PC-3 (cell line): ENCODE measurements at places on chromosomes 2 and 18. TPM values are rescaled to one million over a fixed set of nuclear protein-coding genes. Genes with fewer than 3 reads are reported as not detected.

Gene AFF3
- total RNA-seq: 0.04 and 0.06 TPM in 2 replicates

- no peak for DNase-seq
- H3K27me3 ChIP-seq: no peaks in the 10 kb centered on the region
- H3K4me3 ChIP-seq: no peak overlapping the region
- H3K4me1 ChIP-seq: no peaks in the 10 kb centered on the region
- H3K36me3 ChIP-seq: no peaks in the 10 kb centered on the region
Observed at GRCh38 chr2:71700041-71700657, 246.8 kb downstream of the DYSF start.

Gene KLHL41
- 0.07 and 0.12 TPM in 2 replicates for total RNA-seq

DNA sequence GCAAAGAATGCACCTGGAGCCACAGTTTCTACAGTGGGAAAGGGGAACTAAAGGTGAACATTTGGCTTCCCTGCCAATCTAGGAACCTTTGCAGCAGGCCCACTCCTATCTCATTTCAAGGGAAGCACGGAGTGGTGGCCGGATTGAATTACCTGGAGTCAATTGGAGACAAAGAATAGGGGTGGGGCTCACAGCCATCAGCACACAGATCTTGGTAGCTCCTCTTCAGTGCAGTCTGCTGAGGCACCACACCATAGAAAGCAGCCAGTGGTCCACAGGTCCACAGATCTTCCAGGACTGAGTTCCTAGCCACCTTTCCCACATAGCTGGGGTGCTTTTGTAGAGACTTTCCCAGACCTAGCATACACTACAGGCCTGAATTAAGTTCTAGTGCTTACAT lies 43.5 kb upstream of the NXPH2 start:
- DNase-seq: no peak
- H3K4me1 ChIP-seq: no peaks in the 10 kb centered on the region
- no peak overlapping the region for H3K4me3 ChIP-seq
- no peaks in the 10 kb centered on the region for H3K36me3 ChIP-seq
- H3K27ac ChIP-seq: no peak overlapping the region
- no peaks in the 10 kb centered on the region for H3K27me3 ChIP-seq

DNA sequence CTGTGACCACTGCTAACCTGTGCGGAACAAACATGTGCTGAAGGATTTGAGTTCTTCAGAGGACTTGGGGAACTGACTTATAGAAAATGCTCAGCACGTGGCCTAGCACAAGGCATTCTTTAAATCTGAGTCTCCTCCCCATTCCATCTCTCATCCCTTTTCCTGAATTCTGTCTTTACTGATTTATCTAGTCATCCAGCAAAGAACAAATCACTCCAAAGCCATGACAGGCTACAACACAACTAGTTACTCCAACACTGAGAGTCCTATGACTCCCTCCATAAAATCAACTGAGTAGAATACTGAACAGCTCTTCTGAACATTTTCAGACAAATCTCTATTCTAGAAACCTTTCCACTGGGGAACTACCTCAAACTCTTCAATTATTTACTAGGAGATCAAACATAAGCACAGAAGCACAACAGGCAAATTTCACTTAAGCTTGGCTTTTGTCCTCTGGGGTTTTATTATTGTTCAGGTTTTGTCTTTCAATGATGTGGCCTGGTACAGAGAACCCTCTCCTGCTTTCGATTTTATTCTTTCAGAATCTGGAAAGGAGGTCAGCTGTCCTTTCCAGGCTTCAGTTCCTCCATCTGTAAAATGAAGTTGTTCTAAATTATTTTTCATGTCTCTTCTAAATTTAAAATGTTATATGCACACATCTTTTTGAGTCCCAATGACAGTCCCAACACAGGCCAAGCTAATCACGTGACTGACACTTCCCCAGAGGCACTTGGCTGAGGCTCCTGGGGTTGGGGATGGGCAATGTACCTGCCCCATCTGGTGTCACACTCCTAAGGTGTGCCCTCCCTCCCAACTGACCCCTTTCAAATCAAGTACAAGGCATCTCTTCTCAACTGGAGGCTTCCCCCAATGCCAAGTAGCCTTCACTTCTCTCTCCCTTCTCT lies 31.8 kb downstream of the RNU4ATAC start:
- no peak for DNase-seq
- H3K4me1 ChIP-seq: 0 out of 2 replicates have a peak, but pooled peaks cover 3% of the 10 kb centered on the region
- no peaks in the 10 kb centered on the region for H3K36me3 ChIP-seq
- no peak overlapping the region for H3K4me3 ChIP-seq

- H3K4me3 ChIP-seq: no peak overlapping the region
- H3K27ac ChIP-seq: no peak overlapping the region
- no peaks in the 10 kb centered on the region for H3K36me3 ChIP-seq
- no peaks in the 10 kb centered on the region; the same call in 1 of the 2 replicates for H3K4me1 ChIP-seq
Observed at GRCh38 chr2:137938204-137938603, 26.1 kb upstream of the HNMT start.

Gene TRIM43
- not detected in 2 replicates for total RNA-seq

- no peak for DNase-seq
- no peaks in the 10 kb centered on the region for H3K36me3 ChIP-seq
- H3K27me3 ChIP-seq: no peaks in the 10 kb centered on the region
- no peak overlapping the region for H3K27ac ChIP-seq
- no peaks in the 10 kb centered on the region for H3K4me1 ChIP-seq
Observed at GRCh38 chr2:73503992-73504570, 118.4 kb downstream of the ALMS1 start.

Gene HAT1
- 58.7 and 76.8 TPM in 2 replicates for total RNA-seq

- no peak for DNase-seq
- peaks cover 30% of the 10 kb centered on the region for H3K4me1 ChIP-seq
- H3K27ac ChIP-seq: no peak overlapping the region
- H3K36me3 ChIP-seq: no peaks in the 10 kb centered on the region
Observed at GRCh38 chr18:79677221-79677620, 2.4 kb upstream of the CTDP1 start.

GRCh38 chr2:19176172-19176852 lies 182.1 kb downstream of the OSR1 start:
- H3K4me1 ChIP-seq: peaks cover 17% of the 10 kb centered on the region
- H3K4me3 ChIP-seq: no peak overlapping the region
- H3K36me3 ChIP-seq: no peaks in the 10 kb centered on the region
- peak overlapping the region; percentile 31 for H3K27ac ChIP-seq

DNA sequence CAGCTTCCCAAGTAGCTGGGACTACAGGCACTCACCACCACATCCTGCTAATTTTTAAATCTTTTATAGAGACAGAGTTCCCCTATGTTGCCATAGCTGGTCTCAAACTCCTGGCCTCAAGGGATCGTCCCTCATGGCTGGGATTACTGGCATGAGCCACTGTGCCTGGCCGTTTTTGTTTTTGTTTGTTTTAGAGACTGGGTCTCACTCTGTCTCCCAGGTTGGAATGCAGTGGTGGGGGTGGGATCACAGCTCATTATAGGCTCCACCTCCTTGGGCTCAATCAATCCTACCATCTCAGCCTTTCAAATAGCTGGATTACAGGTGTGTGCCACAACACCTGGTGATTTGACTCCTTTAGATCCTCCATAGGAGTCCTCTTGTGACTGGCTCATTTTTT lies 19.5 kb upstream of the ZDBF2 start:
- H3K4me3 ChIP-seq: no peak overlapping the region
- H3K27ac ChIP-seq: no peak overlapping the region
- no peaks in the 10 kb centered on the region for H3K36me3 ChIP-seq

GRCh38 chr2:112814278-112814677 lies 22.3 kb downstream of the IL1B start:
- DNase-seq: no peak
- no peak overlapping the region for H3K27ac ChIP-seq
- H3K4me3 ChIP-seq: no peak overlapping the region
- H3K36me3 ChIP-seq: no peaks in the 10 kb centered on the region
- peaks cover 19% of the 10 kb centered on the region for H3K4me1 ChIP-seq

DNA sequence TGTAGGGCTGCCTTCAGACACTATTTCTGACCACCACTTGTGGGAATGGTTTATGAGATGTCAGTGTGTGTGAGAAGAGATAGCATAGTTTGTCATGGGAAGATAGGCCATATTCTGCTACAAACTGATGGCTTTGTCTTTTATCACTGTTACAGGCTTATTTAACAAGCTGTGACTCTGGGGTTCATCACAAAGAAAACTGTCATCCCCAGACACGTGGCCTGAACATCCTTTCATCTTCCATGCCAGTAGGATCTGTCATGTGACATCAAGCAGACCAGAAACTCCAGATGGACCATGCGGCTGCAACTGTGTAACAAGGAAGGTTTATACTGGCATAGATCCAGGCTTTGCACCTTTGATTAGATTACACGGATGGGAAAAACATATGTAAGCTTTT lies 128.6 kb upstream of the KCNH7 start:
- H3K27ac ChIP-seq: no peak overlapping the region
- no peaks in the 10 kb centered on the region for H3K4me1 ChIP-seq
- no peak overlapping the region for H3K4me3 ChIP-seq
- no peaks in the 10 kb centered on the region for H3K36me3 ChIP-seq
- DNase-seq: no peak

GRCh38 chr2:233463586-233463985 lies 103.0 kb downstream of the USP40 start:
- no peaks in the 10 kb centered on the region for H3K27me3 ChIP-seq
- H3K36me3 ChIP-seq: peaks cover 21% of the 10 kb centered on the region; the same call in 1 of the 2 replicates
- DNase-seq: no peak
- H3K4me1 ChIP-seq: no peaks in the 10 kb centered on the region
- no peak overlapping the region for H3K27ac ChIP-seq
- H3K4me3 ChIP-seq: no peak overlapping the region

Gene KRTCAP3
- total RNA-seq: 0.22 TPM in 1 of 2 replicates, not detected in the other

DNA sequence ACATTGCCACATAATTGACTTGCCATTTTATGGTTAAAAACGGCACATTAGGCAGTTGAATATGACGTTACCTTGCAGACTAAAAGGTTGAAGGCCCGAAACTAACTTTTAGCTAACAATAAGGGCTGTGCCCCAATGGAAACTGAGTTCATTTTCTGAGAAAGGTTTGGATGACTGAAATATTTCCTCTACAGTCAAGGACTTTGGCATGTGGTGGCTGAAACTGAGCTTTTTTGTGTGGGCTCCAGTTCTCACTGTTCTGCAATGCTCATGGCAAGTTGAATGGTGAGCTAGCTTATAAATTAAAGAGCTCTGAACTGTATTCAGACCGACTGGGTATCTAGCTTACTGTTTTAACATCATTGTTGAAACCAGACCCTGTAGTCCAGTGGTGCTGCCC lies 23.8 kb upstream of the TXNDC2 start:
- H3K27me3 ChIP-seq: no peaks in the 10 kb centered on the region
- H3K4me1 ChIP-seq: no peaks in the 10 kb centered on the region
- no peak overlapping the region for H3K4me3 ChIP-seq
- no peak overlapping the region for H3K27ac ChIP-seq

GRCh38 chr2:72803151-72803550 lies 22.7 kb downstream of the EXOC6B start:
- DNase-seq: peak; percentile 44
- H3K4me3 ChIP-seq: no peak overlapping the region
- H3K36me3 ChIP-seq: no peaks in the 10 kb centered on the region; the same call in 1 of the 2 replicates
- peaks cover 8% of the 10 kb centered on the region; the same call in 1 of the 2 replicates for H3K4me1 ChIP-seq
- no peak overlapping the region for H3K27ac ChIP-seq

- no peaks in the 10 kb centered on the region for H3K27me3 ChIP-seq
- no peak for DNase-seq
- no peak overlapping the region for H3K27ac ChIP-seq
- no peaks in the 10 kb centered on the region for H3K36me3 ChIP-seq
- H3K4me3 ChIP-seq: no peak overlapping the region
Observed at GRCh38 chr18:30134020-30134419, 908.5 kb downstream of the DSC3 start.

- H3K27me3 ChIP-seq: peaks cover 49% of the 10 kb centered on the region
- H3K27ac ChIP-seq: no peak overlapping the region
- no peak overlapping the region for H3K4me3 ChIP-seq
- no peaks in the 10 kb centered on the region for H3K4me1 ChIP-seq
Observed at GRCh38 chr2:199556527-199557285, 99.0 kb upstream of the SATB2 start.

DNA sequence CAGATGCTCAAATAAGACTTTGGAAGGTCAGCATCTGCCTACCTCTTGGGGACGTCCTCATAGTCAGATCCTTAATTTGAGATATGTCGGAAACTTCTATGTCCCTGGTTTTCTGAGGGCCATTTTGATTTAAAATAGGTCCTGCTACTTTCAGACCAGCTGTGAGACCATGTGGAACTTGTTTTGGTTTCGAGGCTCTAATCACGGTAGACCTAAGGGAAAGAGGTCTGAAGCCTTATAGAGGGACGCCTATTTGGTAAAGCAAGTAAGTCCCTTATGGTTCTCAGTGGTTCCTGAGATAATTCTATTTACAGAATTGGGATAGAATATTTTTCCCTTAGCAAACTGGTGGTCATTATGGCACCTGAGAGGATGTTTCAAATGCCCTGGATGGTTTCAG lies 75.1 kb downstream of the RFTN2 start:
- no peaks in the 10 kb centered on the region for H3K27me3 ChIP-seq
- H3K4me1 ChIP-seq: no peaks in the 10 kb centered on the region
- no peak for DNase-seq
- H3K36me3 ChIP-seq: no peaks in the 10 kb centered on the region

Gene TCF23
- not detected in 2 replicates for total RNA-seq

Gene NCKAP1
- total RNA-seq: 76.2 and 80.3 TPM in 2 replicates

DNA sequence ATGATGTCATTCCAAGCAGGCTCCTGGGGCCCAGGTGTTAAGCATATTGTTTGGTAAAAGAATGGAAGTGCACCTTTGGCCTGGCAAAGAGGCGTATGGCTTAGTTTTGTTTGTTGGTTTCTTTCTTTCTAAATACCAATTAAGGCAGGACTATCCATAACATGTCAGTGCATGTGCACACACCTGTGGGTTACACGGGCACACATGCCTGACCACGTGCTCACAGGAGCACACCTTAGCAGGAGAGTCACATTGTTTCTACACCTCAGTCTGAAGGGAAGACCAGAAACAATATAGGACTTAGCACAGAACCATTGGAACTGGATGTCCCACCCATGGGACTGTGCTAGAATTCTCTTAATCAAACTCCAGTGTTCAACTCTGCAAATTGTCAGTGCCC lies 127.8 kb downstream of the FBXO15 start:
- no peak overlapping the region for H3K27ac ChIP-seq
- H3K36me3 ChIP-seq: no peaks in the 10 kb centered on the region
- H3K4me3 ChIP-seq: no peak overlapping the region
- H3K27me3 ChIP-seq: peaks cover 56% of the 10 kb centered on the region
- H3K4me1 ChIP-seq: no peaks in the 10 kb centered on the region

GRCh38 chr2:177548636-177549035 lies 156.1 kb downstream of the AGPS start:
- H3K36me3 ChIP-seq: no peaks in the 10 kb centered on the region
- H3K27me3 ChIP-seq: no peaks in the 10 kb centered on the region
- no peak overlapping the region for H3K27ac ChIP-seq
- no peak overlapping the region for H3K4me3 ChIP-seq

DNA sequence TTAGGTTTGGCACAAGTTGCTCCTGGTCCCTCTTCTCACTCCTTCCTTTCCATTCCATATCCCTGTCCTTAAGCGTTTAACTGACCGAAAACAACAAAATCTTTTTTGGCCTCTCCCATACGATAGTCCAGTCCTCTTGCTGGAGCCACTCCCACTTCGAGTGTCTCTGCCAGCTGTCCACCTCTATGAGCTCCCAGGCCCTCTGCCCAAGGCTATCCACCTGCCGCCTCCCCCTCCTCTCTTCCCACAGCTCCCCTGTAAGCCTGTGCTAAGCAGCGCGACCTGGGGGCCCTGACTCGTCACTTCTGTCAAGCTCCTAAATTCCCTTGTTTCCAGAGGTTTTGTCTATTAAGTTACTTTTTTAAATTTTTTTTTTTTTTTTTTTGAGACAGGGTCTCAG lies 47.0 kb upstream of the FOSL2 start:
- peaks cover 11% of the 10 kb centered on the region for H3K4me1 ChIP-seq
- no peak overlapping the region for H3K27ac ChIP-seq
- H3K36me3 ChIP-seq: no peaks in the 10 kb centered on the region
- no peak for DNase-seq
- no peaks in the 10 kb centered on the region for H3K27me3 ChIP-seq
